ENCODE measurements at places on chromosomes 6 and 20.

- DNase-seq = no peak
Observed at GRCh38 chr6:106925948-106926347, 48.6 kb downstream of the CD24 start.

GRCh38 chr6:47093169-47093568, 51.0 kb upstream of the ADGRF1 start:
- DNase-seq = no peak

DNA sequence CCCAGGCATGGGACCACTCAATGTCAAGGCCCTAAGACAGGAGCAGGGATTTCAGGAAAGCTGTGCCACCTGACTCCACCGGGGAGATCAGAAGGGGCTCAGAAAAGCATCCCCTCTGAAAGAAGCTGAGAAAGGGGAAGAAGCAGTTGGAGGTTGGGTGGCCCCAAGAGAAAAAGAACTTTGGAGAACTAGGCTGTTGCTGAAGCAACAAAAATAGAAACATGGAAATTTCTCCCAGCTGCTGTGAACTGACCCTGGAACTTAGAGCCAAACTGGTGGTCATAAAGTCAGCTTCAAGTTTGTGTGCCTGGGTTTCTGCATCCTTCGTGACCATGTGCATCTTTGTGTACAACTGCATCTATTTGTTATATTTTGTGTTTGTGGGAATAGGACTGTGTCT, 534.5 kb downstream of the MAFB start:
- no peak for DNase-seq

- no peak for DNase-seq
Observed at GRCh38 chr6:33761922-33762629, 15.4 kb upstream of the IP6K3 start.

GRCh38 chr20:19799325-19799724, 41.3 kb downstream of the RIN2 start:
- DNase-seq = no peak

- DNase-seq = no peak
Observed at GRCh38 chr20:38167851-38168760, 3.0 kb upstream of the TGM2 start.

- DNase-seq = no peak
Observed at GRCh38 chr6:164947164-164947563, 362.2 kb downstream of the C6orf118 start.

DNA sequence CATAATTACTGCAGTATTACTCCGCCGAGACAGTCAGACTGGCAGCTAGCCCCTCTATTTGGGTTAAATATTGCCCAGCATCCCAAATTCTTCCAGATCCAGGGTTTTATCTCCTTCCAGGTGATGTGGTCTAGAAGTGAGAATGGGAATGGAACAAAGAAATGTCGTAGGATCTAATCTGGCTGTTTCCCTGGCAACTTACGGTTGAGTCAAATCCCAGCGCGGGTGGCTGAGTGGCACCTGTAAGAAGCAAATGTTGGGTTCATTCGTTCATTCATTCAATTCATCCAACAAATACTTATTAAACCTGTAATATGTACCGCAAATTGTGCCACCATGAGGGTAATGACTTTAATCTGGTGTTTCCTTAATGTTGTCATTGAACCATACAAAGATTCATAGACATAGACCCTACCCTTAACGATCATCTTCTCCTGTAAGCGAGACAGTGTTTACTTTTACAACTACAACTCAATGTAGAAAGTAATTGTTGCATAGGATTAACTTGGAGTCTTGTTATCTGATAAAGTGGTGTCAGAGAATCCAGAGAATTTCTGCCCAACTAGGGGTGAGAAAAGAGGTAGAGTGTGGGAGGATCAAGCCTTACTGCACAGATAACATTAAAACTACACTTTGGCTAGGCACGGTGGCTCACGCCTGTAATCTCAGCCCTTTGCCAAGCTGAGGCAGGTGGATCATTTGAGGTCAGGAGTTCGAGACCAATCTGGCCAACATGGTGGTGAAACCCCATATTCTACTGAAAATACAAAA, 91.3 kb upstream of the ADGRF1 start:
- no peak for DNase-seq

DNA sequence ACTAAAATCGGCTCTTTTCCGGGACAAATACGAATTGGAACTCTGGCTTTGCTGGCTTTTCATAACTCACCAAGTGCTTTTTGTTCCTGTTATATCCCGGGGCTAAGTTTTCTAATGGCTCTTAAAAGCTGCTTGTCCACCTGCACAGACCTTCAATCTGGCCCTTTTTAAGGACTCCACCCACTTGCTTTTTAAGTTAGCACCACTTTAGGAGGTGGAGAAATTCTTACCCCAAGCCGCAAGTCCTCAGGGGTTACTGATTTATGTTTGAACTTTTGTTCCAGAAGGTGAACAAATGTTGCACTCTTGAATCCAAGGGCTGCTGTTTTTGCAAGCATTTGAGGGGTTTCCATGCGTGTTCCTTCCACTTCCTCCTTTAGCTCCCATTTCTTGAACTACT, 37.8 kb downstream of the FAM184A start:
- no peak for DNase-seq

- no peak for DNase-seq
Observed at GRCh38 chr6:47144306-47144705, 102.2 kb upstream of the ADGRF1 start.

GRCh38 chr6:53860511-53860910, 65.7 kb downstream of the LRRC1 start:
- no peak for DNase-seq

DNA sequence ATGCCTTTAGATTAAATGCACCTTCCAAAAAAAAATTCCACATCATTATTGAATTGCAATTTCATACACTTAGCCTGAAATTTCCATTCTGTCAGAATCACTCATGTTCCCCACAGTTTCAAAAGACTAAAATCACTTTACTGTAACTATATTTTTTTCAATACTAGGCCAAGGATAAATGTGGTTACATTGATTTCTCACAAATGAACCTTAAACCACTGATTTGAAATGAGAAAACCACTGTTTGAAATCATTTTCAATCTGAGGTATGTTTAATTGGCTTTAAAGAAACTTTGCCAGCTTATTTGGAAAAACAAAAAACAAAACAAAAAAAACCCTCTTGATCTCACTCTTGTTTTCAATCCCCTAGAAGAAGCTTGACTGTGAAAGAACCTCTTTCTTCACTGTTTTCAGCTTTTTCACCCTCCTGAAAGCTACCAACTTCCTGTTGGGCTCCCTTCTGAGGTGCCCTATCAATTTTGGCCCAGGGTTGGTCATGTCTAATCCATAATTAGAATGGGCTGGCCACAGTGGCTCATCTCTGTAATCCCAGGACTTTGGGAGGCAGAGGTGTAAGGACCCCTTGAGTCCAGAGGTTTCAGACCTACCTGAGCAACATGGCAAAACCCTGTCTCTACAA, 242.5 kb downstream of the ADGRG6 start:
- no peak for DNase-seq

DNA sequence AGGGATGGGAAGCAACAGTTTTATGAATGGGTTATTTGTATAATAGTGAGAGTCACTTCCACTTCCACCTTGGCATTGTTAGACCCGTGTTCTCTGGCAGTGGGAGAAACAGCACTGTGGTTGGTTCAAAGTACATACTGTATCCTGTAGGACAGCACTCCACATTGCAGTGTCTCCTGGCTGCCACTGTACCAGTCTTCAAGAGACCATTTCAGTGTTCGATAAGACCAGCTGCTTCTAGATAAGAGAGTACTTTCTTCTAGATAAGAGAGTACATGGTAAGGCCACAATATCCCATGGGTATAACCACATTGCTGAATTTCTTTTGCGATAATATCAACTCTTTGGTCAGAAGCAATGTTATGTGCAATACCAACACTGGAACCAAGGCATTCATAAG, 28.8 kb downstream of the FITM2 start:
- DNase-seq = no peak

DNA sequence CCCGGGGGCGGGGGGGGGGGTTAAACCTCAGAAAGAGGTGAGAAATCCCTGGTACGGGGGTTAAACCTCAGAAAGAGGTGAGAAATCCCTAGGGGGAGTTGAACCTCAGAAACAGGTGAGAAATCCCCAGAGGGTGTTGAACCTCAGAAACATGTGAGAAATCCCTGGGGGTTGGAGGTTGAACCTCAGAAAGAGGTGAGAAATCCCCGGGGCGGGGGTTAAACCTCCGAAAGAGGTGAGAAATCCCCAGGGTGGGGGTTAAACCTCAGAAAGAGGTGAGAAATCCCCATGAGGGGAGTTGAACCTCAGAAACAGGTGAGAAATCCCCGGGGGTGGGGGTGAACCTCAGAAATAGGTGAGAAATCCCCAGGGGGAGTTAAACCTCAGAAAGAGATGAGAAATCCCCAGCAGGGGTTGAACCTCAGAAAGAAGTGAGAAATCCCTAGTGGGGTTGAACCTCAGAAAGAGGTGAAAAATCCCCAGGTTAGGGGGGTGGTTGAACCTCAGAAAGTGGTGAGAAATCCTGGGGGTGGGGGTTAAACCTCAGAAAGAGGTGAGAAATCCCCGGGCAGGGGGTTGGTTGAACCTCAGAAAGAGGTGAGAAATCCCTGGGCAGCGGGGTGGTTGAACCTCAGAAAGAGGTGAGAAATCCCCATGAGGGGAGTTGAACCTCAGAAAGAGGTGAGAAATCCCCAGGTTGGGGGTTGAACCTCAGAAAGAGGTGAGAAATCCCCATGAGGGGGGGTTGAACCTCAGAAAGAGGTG, 87.4 kb downstream of the PLG start:
- no peak for DNase-seq

- peak; percentile 6 for DNase-seq
Observed at GRCh38 chr20:38633577-38634093, 32.0 kb downstream of the ARHGAP40 start.

GRCh38 chr6:71879016-71879415, 7.3 kb upstream of the RIMS1 start:
- DNase-seq = no peak

GRCh38 chr6:47631269-47631772, 67.1 kb upstream of the ADGRF4 start:
- no peak for DNase-seq

DNA sequence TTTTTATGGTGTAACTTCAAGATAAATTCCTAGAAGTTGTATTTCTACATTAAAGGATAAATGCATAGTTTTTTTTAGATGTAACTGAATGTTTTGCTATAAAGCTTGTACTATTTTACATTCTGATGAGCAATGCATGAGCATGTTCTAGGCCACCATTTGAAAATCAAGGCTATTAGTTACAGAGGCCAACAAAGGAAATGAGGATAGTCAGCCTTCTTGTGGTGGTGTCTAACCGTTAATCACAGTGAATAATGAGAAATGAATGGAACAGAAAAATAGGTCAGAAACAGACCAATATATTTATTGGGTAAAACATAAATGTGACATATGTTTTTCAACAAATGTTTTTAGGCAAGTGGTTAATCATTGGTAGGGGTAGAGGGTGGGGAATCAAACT, 37.6 kb upstream of the L3MBTL3 start:
- no peak for DNase-seq

GRCh38 chr20:11305406-11305805, 612.3 kb upstream of the BTBD3 start:
- DNase-seq = no peak

GRCh38 chr6:53369876-53370515, 21.2 kb upstream of the ELOVL5 start:
- no peak for DNase-seq

- no peak for DNase-seq
Observed at GRCh38 chr6:144843701-144844100, 558.6 kb downstream of the UTRN start.

DNA sequence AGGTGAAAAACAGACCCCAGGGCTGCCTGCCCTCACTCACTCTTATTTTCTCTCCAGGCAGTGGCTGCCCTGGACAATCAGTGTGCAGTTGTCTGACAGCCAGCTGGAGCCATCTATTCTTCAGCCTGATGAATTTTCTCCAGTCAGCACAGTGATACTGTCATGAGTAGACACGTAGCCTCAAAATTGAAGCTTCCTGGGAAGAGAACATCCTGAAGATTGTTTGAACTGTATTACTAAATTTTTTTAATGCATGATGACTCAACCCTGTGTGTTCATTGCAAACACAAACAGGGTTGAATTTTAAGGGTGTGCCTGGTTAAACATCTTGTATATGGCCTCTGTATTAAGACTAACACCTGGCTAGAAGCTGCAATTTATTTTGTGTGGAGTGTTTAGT, 49.8 kb upstream of the STXBP5 start:
- no peak for DNase-seq

GRCh38 chr20:63706852-63707557, 771 bp downstream of the ARFRP1 start:
- DNase-seq = peak; percentile 43

- DNase-seq = no peak
Observed at GRCh38 chr6:108676555-108676954, 115.8 kb downstream of the FOXO3 start.

DNA sequence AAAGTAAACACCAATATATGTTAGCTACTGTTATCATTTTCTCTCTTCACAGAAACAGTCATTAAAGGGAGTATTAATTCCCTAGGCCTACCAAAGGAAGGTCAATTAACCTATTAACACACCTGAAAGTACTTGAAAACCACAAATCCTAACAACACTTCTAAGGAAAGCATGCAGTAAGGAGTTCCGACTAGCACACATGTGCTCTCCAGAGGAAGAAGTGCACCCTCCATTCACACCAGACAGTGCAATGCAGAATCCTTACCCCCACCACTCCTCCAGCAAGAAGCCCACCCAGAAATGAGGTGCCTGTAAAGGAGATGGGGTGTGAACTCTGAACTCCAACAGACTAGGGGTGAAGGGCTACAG, 58.7 kb downstream of the EPB41L2 start:
- no peak for DNase-seq

DNA sequence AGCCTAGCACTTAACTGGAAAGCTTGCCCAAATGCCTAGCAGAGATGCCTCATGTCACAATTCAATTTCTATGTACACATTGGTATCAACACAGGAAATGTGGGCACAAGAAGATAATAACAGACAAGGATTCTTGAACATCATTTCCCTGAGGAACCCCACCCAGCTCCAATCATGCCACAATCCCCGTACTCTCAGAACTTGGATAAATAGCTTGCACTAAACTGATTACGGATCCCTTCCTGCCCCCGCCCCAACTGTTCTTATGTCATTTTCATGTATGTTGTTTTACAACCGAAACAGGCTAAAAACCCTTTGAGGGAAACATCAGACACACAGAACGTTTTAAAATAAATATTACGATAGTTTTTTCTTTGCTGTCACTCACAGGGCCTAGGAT, 87.1 kb downstream of the BACH2 start:
- no peak for DNase-seq

- DNase-seq = no peak
Observed at GRCh38 chr20:23612396-23612795, 6.7 kb upstream of the CST9 start.

- DNase-seq = no peak
Observed at GRCh38 chr6:71588490-71588889, 297.9 kb upstream of the RIMS1 start.

- no peak for DNase-seq
Observed at GRCh38 chr6:148524976-148525375, 182.3 kb downstream of the SASH1 start.
